ENCODE measurements at places on chromosomes 6 and 20. TPM values are rescaled to one million over a fixed set of nuclear protein-coding genes. Genes with fewer than 3 reads are reported as not detected.

Gene OR12D3
- total RNA-seq, result not detected

Gene LY6G6F
- total RNA-seq, result not detected

Gene CALHM4
- not detected for total RNA-seq

Gene MRAP2
- not detected for total RNA-seq

Gene MAK
- total RNA-seq, result not detected

Gene APOBEC2
- not detected for total RNA-seq

Gene TNFRSF21
- total RNA-seq, result 0.83 TPM

Gene PIM1
- 428 TPM for total RNA-seq

Gene KHDRBS2
- not detected for total RNA-seq

Gene RBBP9
- 15.2 TPM for total RNA-seq

Gene COQ3
- 10.1 TPM for total RNA-seq

Gene CD93
- 0.48 TPM for total RNA-seq

Gene PNLDC1
- total RNA-seq, result 0.96 TPM

Gene TREM1
- total RNA-seq, result not detected

Gene LAMA5
- 0.80 TPM for total RNA-seq

Gene C20orf141
- total RNA-seq, result not detected

Gene ZSCAN23
- total RNA-seq, result 2.9 TPM

Gene SAMD3
- 51.0 TPM for total RNA-seq

Gene BPIFB2
- total RNA-seq, result not detected

Gene PRSS35
- total RNA-seq, result 0.28 TPM

Gene GPR6
- not detected for total RNA-seq

Gene HLA-DRB1
- 12.1 TPM for total RNA-seq

Gene ANKRD66
- not detected for total RNA-seq

Gene CTCFL
- not detected for total RNA-seq

Gene SSTR4
- not detected for total RNA-seq

Gene TXNDC5
- total RNA-seq, result 17.5 TPM

Gene HLA-G
- 2.0 TPM for total RNA-seq

Gene SMLR1
- total RNA-seq, result not detected

Gene MEP1A
- total RNA-seq, result not detected

Gene ABCF1
- 70.4 TPM for total RNA-seq

Gene ANKRD60
- total RNA-seq, result not detected

Data from activated naive CD8-positive, alpha-beta T cell treated with anti-CD3 and anti-CD28 coated beads, Interleukin-2, amount 10 ng/mL, durations not matched to agents 7 days and 5 days (primary cell).